ENCODE measurements at places on chromosomes 6 and 20.

DNA sequence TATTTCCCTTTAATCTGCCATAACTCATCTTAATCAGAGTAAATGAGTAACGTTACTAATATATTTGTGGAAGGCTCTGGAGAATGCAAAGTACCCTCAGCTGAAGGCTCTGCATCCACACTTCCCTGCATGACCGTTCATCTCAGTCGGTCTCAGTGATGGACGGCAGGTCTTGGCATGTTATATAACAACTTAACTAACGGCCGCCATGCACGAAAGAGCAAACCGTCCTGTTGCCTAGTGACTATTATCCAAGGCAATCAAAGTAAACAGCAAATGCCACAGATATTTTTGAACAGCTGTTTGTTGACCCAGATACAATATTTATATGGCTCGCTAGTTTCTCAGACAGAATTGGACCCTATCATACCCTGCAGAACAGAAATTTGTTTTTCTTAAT lies 194.9 kb upstream of the SMLR1 start:
- DNase-seq: no peak

DNA sequence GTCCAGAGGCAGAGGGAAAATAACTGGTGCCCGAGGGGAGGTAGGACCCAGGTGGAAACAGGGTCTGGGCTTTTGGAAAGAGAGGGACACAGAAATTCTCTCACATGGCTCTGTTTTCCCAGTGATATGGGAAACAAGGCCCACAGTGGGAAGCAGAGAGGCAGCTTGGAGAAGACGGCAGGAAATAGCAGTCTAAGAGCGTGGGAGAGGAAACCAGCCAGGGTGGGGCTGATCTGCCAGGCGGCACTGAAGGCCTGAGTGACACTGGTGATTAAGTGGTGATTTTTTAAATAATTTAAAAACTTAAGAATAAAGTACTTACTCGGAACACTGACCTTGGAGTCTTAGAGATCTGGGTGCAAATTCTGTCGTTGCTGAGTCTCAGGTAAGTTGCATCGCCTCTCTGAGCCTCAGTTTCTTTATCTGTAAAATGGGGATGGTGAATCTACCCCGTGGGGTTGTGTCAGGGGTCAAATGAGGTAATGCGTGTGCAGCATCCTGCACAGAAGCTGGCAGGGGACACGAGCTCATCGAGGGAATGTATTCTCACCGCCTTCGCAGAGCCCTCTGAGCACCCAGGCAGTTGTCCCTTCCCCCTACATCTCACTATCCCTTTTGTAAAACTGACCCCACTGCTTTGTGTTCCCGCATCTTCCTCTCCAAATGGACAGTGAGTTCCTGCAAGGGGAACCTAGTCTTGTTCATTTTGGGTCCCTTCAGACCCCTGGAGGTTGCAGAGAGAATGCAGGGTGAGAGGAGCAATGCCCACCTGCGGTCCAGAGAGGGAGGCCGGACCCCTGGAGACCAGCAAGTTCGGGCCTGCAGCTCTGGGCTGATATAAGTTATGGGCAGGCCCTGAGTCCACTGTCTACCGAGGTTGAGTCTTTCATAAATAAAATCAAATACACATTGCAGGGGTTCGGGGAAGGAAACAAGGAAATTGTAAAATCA lies 228.6 kb upstream of the PMEPA1 start:
- DNase-seq: no peak

DNA sequence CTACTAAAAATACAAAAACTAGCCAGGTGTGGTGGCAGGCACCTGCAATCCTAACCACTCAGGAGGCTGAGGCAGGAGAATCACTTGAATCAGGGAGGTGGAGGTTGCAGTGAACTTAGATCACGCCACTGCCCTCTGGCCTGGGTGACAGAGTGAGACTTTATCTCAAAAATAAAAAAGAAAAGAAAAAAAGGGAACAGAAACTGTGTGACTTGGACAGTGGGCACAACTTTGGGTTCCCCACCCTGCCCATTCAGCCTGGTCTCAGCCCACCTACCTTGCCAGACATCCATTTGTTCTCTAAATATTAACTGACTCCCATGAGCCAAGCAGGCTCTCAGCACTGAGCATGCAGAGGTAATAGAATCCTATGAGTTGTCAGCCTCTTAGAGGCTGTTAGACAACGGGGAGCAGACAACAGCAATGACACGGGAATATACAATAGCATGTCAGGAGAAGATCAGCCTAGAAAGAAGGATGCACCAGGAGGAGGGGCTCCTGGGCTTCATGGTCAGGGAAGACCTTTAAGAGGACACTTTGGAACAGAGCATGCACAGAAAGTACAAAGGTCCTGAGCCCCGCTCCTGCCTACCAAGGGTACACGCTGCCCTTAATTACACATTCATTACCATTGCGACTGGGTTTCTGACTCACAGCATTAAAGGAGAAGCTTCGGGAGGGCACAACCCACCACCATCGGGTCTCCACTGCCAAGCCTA lies 20.0 kb downstream of the FAM209B start:
- DNase-seq: no peak

- DNase-seq: no peak
These were observed 35.9 kb downstream of the CDC40 start for GRCh38 chr6:110216140-110216539.

DNA sequence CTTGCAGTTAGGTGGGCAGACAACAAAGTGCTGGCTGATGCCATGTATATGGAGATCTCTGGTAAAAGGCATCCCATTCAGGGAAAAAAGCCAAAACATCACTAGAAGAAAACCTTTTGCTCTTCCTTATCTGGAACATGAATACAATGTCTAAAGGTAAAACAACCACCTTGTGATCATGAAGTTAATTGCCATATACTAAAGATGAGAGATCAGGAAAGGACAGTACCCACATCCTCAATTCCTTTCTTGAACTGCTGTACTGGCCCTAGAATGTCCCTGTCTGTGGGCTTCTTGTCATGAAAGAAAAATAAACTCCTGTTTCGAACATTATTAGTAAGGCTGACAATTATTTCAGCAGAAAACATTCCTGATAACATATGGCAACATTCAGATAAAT lies 19.3 kb downstream of the DEK start:
- no peak for DNase-seq

- DNase-seq: no peak
These were observed 60.9 kb downstream of the GINS1 start for GRCh38 chr20:25468126-25469075.

- DNase-seq: no peak
These were observed 145.3 kb upstream of the ECI2 start for GRCh38 chr6:4280707-4281106.

GRCh38 chr6:73169111-73169510 lies 56.2 kb downstream of the KHDC1L start:
- no peak for DNase-seq

DNA sequence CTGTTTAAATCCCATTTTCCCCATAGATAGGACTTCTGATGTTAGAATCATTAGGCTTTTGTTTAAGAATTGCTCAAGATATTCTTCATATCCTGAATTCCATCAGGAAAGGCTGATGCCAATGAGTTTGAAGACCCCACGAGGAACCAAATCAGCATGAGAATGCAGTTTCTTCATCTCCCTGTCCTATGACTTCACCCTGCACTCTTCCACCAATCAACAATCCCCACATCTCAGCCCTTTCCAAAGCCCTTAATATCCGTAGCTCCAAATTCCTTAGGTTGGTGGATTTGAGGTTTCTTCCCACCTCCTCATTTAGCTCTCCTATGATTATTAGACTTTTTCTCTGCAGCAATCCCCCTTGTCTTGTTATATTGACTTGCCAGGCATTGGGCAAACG lies 88.3 kb upstream of the PRND start:
- DNase-seq: no peak

GRCh38 chr20:34922654-34923381 lies 32.8 kb downstream of the GSS start:
- no peak for DNase-seq

- no peak for DNase-seq
These were observed 5.9 kb downstream of the SLC2A10 start for GRCh38 chr20:46715292-46715756.

GRCh38 chr6:12578097-12578496 lies 138.5 kb upstream of the PHACTR1 start:
- DNase-seq: no peak

- no peak for DNase-seq
These were observed 6.2 kb downstream of the SNAP91 start for GRCh38 chr6:83702749-83703148.

DNA sequence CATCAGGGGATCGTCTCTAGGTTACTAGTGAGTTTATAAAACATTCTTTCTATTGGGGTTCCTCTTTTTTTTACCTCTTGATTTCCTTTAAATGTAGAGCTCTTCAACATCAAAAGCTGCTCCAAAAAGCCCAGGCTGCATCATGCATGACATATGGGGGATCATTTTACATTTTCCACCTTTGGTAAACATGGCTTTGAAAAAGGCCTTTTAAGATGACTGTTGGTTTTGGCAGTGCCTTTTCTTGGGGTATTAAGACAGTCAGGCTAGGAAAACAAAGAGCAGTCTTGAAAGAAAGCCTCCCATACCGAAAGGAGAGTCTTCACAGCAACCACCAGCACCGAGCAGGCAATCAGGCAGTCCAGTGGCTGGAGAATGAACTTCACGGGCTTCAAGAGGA lies 73.2 kb downstream of the NPEPL1 start:
- DNase-seq: no peak

DNA sequence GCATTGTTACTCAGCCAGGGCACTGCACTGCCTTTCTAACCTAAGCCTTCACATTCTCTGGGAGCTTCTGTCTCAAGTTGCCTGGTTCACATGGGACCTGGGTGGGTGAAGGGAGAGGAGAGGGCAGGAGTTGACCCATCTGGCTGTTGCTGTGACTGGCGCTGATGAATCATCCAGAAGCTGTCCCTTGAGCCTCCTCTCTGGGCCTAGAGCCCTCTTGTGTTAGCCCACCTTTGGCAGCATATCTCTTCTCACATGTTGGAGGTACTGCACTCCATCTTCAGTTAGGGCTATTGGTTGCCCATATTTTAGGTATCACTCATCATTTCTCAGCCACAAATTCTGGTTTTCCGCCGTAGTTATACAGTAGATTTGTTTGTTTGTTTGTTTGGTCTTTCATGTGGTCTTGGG lies 19.8 kb downstream of the XRN2 start:
- no peak for DNase-seq

DNA sequence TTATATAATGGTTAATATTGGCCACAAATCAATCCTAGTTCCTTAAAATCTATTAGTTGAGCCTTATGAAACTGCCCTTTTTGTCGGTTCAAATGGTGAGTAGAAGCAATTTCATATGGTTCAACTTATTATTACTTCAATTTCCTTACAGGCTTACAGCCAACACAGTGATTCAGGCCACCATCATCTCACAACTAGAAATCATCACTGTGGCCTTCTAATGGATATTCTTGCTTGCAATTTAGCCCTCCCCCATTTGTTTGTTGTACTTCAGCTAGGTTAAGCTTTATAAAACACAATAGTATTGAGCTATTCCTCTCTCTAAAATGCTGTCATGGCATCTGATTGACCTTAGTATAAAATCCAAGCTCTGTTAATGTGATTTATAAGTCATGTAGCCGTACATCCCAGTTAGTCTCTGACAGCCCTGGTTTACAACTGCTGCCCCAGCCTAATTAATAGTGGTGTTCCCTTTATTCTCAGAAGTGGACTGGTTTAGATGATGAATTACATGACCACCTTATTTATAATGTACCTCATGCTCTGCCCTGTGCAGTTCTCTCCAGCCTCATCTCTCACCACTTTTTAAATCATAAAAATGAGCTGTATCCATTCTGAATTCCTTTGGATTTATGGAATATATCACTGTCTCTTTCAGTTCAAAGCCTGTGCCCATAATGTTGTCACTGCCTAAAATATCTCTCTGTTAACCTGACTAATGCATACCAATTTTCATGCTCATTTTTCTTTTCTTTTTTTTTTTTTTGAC lies 36.7 kb downstream of the LAMA2 start:
- no peak for DNase-seq

GRCh38 chr6:25341203-25341552 lies 62.0 kb downstream of the CARMIL1 start:
- no peak for DNase-seq

DNA sequence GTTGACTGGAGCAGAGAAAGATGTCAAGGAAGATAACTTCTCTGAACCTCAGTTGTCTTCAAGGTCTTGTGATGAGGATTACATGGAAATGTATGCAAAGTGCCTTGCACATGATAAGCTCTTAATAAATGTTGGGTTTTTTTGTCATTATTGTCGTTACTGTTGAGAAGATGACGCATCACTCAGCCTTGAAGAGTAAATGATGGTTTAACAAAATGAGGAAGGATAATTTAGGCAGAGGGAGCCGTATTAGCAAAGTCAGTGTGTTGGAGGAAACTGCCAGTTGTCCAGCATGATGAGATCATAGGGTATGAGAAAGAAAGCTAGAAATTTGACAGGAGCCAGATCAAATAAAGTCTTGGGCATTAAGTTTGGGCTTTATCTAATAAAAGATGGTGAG lies 8.8 kb upstream of the SUPT3H start:
- no peak for DNase-seq

DNA sequence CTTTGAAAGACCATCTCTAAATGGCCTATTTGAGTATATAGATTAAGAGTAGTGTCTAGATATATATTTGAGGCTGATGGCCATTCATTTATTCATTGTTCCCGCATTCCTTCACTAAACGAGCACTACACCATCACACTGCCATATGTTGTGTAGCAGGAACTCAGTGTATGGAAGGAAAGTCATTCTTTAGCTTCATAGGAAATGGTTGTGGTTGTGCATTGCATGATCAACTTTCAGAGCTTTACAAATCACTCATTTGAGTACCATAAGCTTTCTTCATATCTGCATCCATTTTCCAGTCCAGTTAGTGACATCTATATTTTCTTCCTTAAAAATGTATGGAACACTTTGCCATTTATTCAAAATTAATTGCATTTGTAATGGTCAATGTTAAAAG lies 97.9 kb downstream of the ARID1B start:
- no peak for DNase-seq

- DNase-seq: no peak
These were observed 29.9 kb downstream of the CDH26 start for GRCh38 chr20:59988141-59988540.

DNA sequence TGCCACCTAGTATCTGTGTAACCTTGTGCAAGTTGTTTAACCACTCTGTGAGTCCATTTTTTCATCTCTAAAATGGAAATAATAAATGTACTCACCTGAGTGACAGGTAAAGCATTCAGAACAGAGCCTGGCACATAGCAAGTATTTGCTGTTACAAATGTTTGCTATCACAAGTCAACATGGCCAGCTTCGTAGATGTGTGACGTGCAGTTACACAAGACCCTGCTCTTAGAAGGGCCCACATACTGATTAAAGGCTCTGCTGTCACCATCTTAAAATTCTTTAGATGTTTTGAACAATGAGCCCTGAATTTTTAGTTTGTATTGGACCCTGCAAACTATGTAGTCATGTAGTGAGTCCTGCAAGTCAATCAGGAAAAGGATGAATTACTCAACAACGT lies 40.4 kb upstream of the KIAA1586 start:
- DNase-seq: no peak

DNA sequence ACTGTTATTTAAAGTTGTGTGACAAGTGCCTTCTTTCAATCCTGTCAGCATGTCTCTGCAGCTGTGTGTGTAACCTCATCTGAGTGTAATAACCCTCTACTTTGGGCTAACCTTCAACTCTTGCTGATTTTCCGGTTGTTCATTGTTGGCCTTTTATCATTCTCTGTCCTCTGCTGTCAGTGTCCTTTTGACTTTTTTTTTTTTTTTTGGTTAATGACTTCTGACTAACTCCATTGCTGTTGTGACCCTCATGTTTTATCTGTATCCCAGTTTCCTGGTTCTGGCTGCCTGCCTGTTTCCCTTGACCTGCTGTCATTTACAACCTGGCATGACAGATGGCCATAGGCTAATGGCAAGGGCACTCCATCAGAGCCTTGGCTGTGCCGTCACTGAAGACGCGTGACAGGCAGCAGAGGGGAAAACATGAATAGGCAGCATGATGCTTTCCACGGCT lies 145.7 kb upstream of the MAN1A1 start:
- DNase-seq: no peak

- DNase-seq: no peak
These were observed 34.3 kb upstream of the MLN start for GRCh38 chr6:33837971-33838665.

All from cardiac septum (tissue), 1 donor.